MV-4-11 (cell line): ENCODE measurements at places on chromosomes 13 and 19.
A peak's percentile ranks its signal among the peaks of the same experiment; 100 is the strongest.

- peak; percentile 72 for DNase-seq
Observed at GRCh38 chr13:33487575-33488243, 202.2 kb upstream of the STARD13 start.

- no peak for DNase-seq
Observed at GRCh38 chr13:81381560-81381959, 1040.6 kb upstream of the SPRY2 start.

GRCh38 chr13:98557937-98558792 is 18.7 kb downstream of the STK24 start:
- DNase-seq, result no peak

DNA sequence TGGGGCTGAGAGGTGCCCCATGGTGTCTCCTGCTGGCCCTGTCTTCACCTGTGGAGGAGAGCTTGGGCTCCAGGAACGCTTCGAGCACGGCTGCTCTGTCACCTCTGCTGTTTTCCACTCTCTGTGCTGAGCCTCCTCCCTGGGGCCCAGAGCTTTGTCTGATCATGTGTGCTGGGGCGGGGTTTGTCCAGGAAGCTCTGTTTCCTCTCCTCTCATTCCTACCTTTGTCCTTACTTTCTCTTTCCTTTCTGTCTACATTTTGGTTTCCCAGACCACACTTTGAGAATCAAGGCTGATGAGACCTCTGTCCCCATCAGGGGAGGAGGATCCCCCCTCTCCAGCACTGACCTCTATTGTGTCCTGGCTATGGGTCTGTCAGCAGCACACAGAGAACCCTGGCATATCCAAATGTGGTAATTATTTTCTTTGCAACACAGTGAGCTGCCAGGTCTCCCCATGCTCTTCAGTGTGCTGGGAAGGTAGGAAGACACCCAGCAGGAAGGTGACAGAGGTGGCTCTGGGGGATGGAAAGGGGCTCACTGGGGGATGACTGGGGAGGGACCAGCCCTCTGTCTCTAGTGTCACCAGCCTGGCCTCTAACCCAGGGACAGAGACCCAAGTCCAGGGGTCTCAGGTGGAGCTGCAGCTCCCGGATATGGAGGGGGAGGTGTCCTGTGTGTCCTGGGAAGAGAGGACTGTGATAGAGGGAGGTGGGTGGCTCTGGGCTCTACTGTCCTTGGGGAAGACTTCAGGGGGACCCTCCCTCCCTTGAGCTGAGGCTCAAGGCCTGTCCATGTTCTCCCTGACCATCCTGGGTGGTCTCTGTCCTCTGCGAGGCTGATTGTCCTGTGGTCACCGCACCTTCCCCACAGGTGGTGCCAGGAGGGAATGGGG is at the start of gene CEACAM1:
CEACAM1 (minus strand) TSS at position 128 of the 894 bp plus-strand sequence; CDS start at position 21, 107 bp downstream.
- no peak for DNase-seq

GRCh38 chr13:48561466-48562235 is 28.8 kb upstream of the RCBTB2 start:
- DNase-seq, result peak; percentile 49

DNA sequence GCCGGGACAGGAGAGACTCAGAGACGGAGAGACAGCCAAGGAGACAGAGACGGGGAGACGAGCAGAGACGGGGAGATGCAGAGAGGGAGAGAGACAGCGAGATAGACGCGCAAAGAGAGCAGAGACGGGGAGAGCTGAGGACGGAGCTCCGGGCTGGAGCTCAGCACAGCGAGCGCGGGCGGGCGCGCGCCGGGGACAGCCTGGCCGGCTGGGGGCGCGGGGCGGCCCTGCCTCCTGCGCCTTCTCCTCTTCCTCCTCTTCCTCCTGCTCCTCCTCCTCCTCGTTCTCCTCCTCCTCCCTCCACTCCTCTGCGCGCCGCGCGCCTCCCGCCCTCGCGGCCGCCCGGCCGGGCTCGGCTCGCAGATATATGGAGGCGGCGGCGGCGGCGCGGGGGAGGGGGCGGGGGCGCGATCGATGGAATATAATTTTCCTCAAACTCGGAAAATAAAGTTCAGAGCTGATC is at the start of gene ERFL:
ERFL (minus strand) TSS at position 229 of the 463 bp plus-strand sequence. CDS start 15,530 bp downstream, outside the sequence.
- peak; percentile 44 for DNase-seq
